Stimulated activated CD8-positive, alpha-beta memory T cell treated with anti-CD3 and anti-CD28 coated beads, Interleukin-15, amount 100 ng/mL, for 24 hours (primary cell): ENCODE measurements at places on chromosomes 3 and 15.

DNA sequence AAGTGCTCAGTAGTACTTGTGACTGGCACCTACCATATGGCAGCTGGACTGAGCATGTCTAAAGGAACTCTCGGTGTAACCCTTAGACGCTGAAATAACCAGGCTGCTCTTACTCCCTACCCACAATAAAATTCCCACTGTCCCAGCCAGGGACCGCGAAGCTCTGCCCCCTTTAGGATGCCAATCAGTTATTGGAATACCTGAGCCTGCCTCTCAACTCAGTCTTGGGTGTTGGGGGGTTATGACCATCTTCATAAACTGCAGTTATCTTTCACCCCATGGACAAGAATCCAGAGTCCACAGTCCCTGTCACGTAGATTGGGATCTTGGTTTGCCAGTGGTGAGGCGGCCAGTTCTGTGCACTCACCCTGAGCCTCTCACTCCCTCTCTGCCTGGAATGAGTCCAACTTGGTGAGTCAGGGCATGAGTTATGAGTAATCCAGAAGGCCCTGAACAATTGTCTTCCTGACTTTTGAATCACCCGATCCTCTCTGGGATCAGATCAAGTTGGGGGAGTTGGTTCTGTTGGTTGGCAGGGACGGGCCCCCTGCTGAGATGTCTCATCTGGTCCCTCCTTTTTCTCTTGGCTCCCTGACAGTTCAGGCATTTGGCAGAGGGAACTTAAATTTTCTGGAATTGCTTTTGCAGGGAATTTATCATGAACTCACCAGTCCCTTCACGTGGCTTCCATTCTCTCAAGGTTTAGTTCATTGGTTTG is 120.1 kb upstream of the UBE2E1 start:
- no peak for DNase-seq

- no peak for DNase-seq
Observed at GRCh38 chr15:52102463-52102862, 10.1 kb downstream of the BCL2L10 start.

DNA sequence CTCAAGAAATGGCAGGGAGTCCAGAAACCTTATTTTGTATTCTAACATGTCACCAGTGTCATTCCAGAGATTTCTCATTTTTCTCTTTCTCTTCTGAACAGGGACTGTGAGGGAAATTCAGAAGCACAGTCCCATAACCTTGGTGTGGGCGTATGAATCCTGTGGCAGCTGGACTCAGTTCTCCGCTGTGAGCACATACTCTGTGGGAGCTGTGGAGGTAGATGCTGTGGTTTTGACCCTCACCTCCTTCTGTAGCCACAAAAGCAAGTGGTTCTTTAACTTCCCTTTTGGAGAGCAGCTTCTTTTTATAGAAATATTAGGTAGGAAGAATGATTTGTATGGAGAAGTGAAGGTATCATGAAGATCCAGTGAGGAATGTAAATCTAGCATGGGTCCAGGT is 13.4 kb downstream of the TMEM207 start:
- no peak for DNase-seq

GRCh38 chr3:28703843-28704242 is 355.2 kb upstream of the AZI2 start:
- DNase-seq = no peak

DNA sequence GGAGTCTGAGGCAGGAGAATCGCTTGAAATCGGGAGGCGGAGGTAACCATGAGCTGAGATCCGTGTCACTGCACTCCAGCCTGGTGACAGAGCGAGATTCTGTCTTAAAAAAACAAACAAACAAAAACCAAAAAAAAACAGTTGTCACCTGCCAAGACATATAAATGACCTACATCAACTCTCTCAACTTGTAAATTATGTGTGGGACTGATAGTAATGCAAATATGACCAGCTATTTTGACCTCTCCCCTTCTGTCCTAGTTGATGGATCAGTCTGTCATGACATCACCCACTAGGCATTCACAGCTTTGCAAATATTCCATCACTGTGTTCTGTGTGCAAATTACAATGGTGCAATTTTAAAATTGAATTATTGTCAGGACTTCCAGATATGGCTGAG is 175.4 kb downstream of the EBLN2 start:
- DNase-seq = no peak
